T-helper 17 cell (primary cell): ENCODE measurements at places on chromosomes 11 and 22. TPM values are rescaled to one million over a fixed set of nuclear protein-coding genes. Genes with fewer than 3 reads are reported as not detected.

- peaks cover 27% of the 10 kb centered on the region for H3K27me3 ChIP-seq
- peak overlapping the region; percentile 12 for H3K4me3 ChIP-seq
These were observed 1.8 kb upstream of the RASD2 start for GRCh38 chr22:35538801-35539321.

DNA sequence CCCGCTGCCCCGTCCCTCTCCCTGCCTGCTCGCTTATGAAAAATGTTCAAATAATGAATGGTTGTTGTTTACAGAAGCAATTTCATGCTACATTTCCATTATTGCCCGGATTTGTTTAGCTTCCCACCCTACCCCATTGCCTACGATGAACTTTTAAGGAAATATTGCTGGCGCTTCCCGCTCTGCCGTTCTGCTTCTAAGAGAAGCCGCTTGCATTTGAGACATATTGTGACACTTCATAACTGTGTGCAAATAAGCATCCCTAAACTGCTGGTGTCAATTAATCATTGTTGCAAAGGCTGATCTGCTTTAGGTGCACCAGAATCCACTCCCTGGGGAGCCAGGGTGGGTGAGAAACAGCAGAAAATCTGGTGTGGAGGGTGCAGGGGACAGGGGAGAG, 52.3 kb upstream of the LMO1 start:
- no peaks in the 10 kb centered on the region for H3K36me3 ChIP-seq
- H3K4me3 ChIP-seq = no peak overlapping the region
- H3K27me3 ChIP-seq = peaks cover 38% of the 10 kb centered on the region
- DNase-seq = no peak

DNA sequence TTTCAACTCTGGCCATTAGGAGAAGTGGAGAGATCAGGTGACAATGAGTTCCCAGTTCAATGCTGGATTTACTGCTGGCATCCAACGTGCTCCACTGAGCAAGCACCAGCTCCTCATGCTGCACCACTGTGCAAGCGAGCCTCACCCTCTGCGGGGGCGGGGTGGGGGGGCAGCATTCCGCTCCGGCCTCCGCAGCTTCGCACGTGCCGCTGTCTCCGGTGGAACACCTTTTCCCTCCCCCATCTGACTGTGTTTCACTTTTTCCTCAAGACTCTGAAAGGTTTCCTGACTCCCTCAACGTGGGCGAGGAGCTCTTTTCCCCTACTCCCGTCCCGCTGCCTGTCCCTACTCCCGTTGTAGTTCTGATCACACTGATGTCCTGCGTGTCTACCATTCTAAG, 835 bp upstream of the RHOD start:
- peaks cover 9% of the 10 kb centered on the region for H3K4me1 ChIP-seq
- no peak for DNase-seq
- H3K27me3 ChIP-seq = peaks cover 28% of the 10 kb centered on the region
- H3K4me3 ChIP-seq = peak overlapping the region; percentile 75
- peak overlapping the region; percentile 32 for H3K27ac ChIP-seq
- no peaks in the 10 kb centered on the region for H3K36me3 ChIP-seq

Gene TMEM132A
- not detected for total RNA-seq

Gene RFPL2
- 1.6 TPM for total RNA-seq

- H3K36me3 ChIP-seq = peaks cover 2% of the 10 kb centered on the region
- peak overlapping the region; percentile 51 for H3K27ac ChIP-seq
- H3K27me3 ChIP-seq = no peaks in the 10 kb centered on the region
- H3K4me1 ChIP-seq = peaks cover 52% of the 10 kb centered on the region
- no peak for DNase-seq
- no peak overlapping the region for H3K4me3 ChIP-seq
These were observed 14.0 kb downstream of the TRIM44 start for GRCh38 chr11:35676611-35676965.

Gene CYP2D6
- total RNA-seq = 9.6 TPM

Gene CDC45
- 0.32 TPM for total RNA-seq

DNA sequence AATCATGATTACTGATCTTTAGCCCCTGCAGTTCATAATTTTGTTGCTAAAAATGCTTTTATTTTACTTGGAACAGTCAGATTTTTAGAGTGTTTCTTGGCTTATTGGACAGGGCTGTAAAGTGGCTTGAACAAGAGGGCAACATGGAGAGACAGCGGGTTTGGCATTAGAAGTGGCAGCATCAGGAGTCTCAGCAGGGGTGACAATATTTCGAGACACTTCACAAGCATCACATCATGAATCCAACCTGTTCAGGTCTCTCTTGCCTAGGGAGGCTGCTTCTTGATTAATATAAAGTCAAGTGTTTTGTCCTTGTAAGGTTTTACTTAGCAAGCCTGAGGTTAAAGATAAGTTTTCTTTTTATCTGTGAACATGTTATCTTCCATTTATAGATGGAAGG, 2249.5 kb downstream of the LRRC4C start:
- no peaks in the 10 kb centered on the region for H3K27me3 ChIP-seq
- H3K36me3 ChIP-seq = no peaks in the 10 kb centered on the region
- DNase-seq = no peak
- H3K4me3 ChIP-seq = peak overlapping the region; percentile 19
- no peaks in the 10 kb centered on the region for H3K4me1 ChIP-seq

Gene KRTAP5-11
- total RNA-seq = not detected

GRCh38 chr11:106158406-106158805, 80.9 kb downstream of the AASDHPPT start:
- H3K27me3 ChIP-seq = peaks cover 27% of the 10 kb centered on the region
- peaks cover 7% of the 10 kb centered on the region for H3K4me1 ChIP-seq
- peaks cover 2% of the 10 kb centered on the region for H3K36me3 ChIP-seq
- DNase-seq = no peak

DNA sequence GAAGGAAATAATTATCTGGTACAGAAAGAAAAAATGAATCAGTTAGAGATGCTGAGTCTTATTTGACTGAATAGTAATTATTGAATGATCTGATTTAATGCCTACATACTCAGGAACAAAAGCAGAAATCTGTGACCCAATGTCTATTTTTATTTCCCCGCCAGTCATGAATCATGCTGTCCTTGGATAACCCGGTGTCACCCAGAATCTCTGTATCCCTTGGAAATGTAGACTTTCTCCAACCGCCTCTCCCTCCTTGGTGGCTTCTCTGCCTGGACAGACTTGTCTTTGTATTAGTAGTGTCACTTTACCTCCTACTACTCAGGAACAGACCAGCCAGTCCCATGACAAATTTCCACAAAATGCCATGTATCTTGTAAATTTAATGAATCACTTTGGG, 173.3 kb upstream of the PDGFD start:
- DNase-seq = no peak
- H3K36me3 ChIP-seq = no peaks in the 10 kb centered on the region
- H3K4me3 ChIP-seq = no peak overlapping the region
- no peak overlapping the region for H3K27ac ChIP-seq
- peaks cover 10% of the 10 kb centered on the region for H3K27me3 ChIP-seq
- no peaks in the 10 kb centered on the region for H3K4me1 ChIP-seq

Gene GGTLC3
- not detected for total RNA-seq

GRCh38 chr11:83014951-83015350, 56.7 kb downstream of the RAB30 start:
- H3K27me3 ChIP-seq = no peaks in the 10 kb centered on the region
- peaks cover 8% of the 10 kb centered on the region for H3K4me1 ChIP-seq
- peak overlapping the region; percentile 3 for H3K4me3 ChIP-seq

Gene CHADL
- total RNA-seq = 1.6 TPM

Gene PRG3
- total RNA-seq = not detected

Gene PRODH
- not detected for total RNA-seq
